ENCODE measurements at places on chromosomes 7 and 10. TPM values are rescaled to one million over a fixed set of nuclear protein-coding genes. Genes with fewer than 3 reads are reported as not detected.

The RPEL1 gene
- total RNA-seq, result 0.29 TPM

The HOXA2 gene
- 0.36 TPM for total RNA-seq

The HABP2 gene
- not detected for total RNA-seq

The CCDC3 gene
- total RNA-seq, result 0.29 TPM

The CTTNBP2 gene
- 2.9 TPM for total RNA-seq

GRCh38 chr7:94400643-94401427 lies 6.1 kb downstream of the COL1A2 start:
- DNase-seq, result no peak

DNA sequence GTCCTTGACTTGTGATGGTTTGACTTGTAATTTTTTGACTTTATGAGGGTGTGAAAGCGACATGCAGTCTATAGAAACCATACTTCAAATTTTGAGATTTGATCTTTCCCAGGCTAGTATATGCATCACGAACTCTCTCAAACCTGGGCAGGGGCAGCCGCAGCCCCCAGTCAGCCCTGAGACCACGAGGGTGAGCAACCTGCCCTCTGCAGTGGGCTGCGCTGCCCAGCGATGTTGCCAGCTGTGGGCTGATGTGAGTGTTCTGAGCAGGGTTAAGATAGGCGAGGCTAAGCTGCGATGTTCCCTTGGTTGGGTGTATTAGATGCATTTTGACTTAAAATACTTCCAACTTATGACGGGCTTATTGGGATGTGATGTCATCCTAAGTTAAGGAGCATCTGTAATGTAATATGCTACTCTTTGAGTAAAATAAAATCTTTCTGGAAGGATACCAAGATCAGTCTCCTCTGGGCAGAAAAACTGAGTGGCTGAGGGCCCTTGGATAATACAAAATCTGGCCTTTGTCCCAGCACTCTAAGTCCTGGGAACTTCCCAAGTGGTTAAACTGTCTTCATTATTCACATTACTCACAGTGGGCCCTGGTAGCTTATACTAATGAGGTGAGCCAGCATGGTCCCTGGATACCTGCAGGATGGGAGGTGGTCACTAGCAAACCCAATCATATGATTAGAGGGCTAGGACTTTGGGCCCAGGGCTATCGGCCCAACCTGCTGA lies 28.4 kb upstream of the CNPY1 start:
- peak; percentile 47 for DNase-seq

GRCh38 chr7:130274983-130275591 lies 8.4 kb downstream of the CPA2 start:
- no peak for DNase-seq

GRCh38 chr7:148987751-148988512 lies 40.4 kb downstream of the PDIA4 start:
- peak; percentile 73 for DNase-seq

The CHAT gene
- total RNA-seq, result not detected

The MAGI2 gene
- 24.8 TPM for total RNA-seq

- DNase-seq, result no peak
These were observed 83.4 kb downstream of the NEURL1 start for GRCh38 chr10:103576862-103577261.

DNA sequence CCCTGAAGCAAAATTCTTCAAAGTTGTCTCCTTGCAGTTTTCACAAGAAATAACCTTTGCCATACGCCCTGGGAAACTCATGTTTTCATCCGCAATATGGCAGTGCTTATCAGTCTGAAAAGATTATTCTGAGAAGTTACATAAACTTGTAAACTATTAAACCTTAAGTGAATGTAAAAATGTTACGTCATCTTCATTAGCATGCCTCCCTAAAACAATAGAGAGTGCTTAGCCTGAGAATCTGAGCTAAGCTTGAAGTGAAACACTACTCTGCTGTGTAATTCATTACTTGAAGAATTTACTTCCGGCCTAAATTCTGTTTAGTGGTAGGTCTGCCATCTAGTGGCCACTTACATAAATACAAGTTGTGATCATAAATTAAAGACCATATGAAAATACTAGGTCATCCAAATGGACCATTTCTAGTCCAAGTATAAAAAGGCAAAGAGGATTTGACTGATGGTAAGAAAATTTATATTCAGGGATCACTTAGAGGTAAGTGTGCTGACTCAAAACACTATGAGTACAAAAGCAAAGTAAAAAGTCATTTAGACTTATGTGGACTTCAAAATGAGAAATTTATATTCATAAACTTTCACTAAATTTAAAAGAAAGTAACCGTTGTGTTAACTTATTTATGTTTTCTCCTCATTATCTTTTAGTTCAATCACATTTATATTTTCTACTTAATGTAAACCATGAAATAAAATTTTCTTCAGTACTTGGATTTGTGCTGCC lies 745.1 kb upstream of the LRRTM3 start:
- DNase-seq, result peak; percentile 60

DNA sequence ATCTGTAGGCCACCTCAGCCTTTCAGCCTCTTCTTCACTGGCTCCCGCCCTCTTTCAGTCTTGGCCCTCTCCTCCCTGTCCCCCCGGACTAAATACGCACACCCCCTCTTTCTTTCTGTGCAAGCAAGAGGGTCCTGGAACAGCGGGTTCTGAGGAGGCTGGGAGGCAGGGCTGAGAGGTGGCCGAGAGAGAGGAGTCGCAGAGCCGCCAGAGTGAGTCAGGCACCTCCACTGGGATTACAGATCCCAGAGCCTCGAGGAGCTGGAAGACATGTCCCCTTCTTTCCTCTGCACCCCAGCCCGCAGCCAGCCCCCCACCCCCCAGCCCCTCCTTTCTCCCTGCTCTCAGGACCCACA lies 182 bp downstream of the CCDC136 start:
- DNase-seq, result peak; percentile 94

DNA sequence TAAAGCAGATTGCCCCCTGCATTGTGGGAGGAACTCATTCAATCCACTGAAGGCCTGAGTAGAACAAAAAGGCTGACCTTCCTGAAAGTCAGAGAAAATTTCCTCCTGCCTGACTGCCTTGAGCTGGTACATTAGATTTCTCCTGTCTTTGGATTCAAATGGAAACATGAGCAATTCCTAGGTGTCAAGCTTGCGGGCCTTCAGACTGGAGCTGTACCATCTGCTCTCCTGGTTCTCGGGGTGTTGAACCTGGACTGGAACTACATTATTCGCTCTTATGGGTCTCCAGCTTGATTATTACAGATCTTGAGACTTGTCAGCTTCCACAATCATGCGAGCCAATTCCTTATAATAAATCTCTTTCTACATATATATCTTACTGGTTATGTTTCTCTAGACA lies 173.6 kb upstream of the STEAP4 start:
- DNase-seq, result no peak

The ARL3 gene
- total RNA-seq, result 5.3 TPM

The NFE2L3 gene
- total RNA-seq, result 0.59 TPM

DNA sequence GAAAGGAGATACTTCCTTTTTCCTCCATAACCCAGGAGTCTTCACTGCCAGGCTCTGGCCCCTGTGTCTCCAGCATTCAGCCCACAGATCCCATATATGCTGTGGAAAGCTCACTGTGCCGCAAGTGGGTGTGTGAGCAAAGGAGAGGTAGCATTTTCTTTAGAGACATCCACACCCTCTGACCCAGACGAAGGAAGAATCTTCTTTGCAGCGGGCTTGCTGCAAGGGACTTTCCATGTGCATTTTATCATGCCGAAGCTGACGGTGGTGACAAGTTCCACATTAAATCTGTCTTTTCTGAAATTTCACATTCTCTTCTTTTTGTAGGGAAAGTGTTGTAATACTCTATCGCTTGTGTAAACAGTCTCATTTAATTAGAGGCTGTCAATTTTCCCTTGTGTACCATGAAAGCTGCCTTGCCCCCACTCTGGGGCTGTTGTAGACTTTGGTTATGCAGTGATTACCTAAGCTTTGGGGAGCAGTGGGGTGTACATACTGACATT lies 409.5 kb downstream of the SUGCT start:
- DNase-seq, result no peak

DNA sequence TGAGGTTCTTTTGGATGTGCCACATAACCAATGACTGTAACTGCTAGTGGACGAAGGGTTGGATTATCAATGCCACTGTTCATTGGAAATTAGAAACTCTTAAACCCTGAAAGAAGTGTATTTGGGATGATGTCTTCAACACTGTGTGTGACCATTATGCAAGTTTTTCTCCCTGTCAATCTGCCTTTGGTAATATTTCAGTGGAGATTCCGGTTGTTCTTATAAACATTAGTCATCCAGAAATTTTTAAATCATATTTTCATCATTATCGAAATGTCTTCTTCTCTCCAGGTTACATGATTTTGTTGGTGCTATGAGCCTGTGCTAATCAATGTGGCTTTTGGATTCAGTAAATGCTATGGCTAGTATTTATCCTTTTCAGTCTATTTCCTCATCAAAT lies 61.7 kb upstream of the KLF6 start:
- no peak for DNase-seq

DNA sequence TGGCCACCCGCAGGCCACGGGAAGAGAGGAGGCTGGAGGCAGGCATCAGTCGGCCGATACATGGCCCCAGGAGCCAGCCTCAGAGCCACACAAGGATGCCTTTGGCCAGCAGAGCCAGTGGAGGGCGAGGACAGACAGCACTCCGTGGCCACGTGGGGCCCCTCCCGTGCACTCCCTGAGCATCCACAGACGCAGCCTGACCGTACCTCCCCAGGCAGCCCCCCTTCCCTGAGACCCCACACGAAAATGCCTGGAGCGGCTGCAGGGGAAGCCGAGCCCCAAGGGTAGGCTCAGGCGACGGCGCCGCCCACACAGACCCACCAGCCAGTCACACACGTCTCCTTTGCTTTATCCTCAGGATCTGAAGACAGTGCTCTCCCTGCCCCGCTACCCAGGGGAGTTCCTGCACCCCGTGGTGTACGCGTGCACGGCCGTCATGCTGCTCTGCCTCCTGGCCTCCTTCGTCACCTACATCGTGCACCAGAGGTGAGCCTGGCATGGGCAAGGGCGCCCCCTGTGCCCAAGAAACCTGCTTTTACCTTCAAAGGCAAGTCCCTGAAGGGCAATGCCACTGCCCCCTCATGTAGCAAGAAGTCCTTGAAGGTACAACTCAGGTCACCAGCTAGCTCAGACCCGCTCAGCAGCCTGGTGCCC lies 9.0 kb downstream of the ADGRA1 start:
- DNase-seq, result no peak

The SSC4D gene
- 0.88 TPM for total RNA-seq

- DNase-seq, result no peak
These were observed 49.4 kb upstream of the LRRN3 start for GRCh38 chr7:111041577-111041976.

GRCh38 chr10:2214805-2215204 lies 477.5 kb upstream of the ADARB2 start:
- DNase-seq, result no peak

DNA sequence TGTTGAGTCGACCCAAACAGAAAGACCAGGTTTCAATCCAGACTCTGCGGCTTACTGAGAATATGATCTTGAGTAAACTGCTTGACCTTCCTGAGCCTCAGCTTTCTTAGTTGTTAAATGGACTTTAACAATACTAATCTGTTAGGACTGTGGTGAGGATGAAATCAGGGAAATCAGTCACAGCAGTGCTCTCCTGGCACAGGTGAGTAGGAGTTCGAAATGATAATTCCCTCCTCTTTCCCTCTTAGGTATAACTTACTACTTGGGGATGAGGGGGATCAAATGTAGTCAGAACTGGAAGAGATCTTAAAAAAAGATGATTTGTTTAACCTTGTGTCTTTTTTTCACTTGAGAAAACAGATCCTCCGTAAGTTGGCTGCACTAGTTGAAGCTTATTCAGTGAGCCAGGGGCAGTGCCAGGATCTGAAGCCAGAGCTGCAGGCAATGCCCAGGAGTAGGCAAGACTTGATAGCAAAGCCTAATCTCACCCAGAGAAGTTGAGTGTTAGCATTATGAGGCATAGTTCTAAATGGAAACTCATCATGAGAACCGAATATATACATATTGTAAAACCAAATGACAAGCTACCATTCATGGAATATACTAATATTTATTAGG lies 1.8 kb upstream of the MAGI2 start:
- no peak for DNase-seq

DNA sequence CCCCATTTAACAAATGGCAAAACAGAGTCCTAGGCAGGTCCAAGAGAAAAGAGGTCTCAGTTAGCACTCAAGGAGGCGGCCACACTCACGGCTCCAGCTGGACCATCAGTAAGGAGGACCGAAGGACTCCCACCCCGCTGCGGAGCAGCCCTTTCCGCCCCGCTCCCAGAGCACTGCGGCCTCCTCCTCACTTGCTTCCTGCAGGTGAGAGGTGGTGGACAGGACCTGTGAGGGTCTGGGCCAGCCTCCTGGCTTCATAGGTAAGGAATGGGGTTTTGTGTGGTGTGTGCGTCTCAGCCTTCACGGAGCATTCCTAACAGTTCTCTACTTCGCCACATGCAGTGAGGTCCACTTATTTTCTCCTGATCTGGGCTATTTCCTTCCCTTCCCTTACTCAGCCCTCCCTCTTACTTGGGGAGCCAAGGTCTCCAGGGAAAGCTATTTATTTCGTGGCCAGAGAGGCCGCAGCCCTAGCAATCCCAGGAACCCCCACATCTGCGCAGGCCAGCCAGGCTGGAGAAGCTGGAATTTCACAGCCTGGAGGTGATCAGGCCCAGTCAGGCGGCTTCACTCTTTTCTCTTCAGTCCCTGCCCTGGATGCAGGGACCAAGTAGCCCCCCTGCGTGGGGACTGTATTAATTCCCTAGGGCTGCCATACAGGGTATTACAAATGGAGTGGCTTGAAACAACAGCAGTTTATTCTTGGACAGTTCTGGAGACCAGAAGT lies 45.9 kb downstream of the ZNF783 start:
- no peak for DNase-seq

DNA sequence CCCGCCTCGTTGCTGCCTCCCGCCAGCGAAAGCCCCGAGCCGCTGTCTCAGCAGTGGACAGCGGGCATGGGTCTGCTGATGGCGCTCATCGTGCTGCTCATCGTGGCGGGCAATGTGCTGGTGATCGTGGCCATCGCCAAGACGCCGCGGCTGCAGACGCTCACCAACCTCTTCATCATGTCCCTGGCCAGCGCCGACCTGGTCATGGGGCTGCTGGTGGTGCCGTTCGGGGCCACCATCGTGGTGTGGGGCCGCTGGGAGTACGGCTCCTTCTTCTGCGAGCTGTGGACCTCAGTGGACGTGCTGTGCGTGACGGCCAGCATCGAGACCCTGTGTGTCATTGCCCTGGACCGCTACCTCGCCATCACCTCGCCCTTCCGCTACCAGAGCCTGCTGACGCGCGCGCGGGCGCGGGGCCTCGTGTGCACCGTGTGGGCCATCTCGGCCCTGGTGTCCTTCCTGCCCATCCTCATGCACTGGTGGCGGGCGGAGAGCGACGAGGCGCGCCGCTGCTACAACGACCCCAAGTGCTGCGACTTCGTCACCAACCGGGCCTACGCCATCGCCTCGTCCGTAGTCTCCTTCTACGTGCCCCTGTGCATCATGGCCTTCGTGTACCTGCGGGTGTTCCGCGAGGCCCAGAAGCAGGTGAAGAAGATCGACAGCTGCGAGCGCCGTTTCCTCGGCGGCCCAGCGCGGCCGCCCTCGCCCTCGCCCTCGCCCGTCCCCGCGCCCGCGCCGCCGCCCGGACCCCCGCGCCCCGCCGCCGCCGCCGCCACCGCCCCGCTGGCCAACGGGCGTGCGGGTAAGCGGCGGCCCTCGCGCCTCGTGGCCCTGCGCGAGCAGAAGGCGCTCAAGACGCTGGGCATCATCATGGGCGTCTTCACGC lies 825 bp downstream of the ADRB1 start:
- DNase-seq, result peak; percentile 84

GRCh38 chr7:13702251-13702650 lies 287.2 kb downstream of the ETV1 start:
- DNase-seq, result no peak

The PNLIPRP2 gene
- not detected for total RNA-seq

The SP4 gene
- 5.1 TPM for total RNA-seq

The TMEM139 gene
- not detected for total RNA-seq
